AML-193 (cell line): ENCODE measurements at places on chromosomes 2 and 18.

DNA sequence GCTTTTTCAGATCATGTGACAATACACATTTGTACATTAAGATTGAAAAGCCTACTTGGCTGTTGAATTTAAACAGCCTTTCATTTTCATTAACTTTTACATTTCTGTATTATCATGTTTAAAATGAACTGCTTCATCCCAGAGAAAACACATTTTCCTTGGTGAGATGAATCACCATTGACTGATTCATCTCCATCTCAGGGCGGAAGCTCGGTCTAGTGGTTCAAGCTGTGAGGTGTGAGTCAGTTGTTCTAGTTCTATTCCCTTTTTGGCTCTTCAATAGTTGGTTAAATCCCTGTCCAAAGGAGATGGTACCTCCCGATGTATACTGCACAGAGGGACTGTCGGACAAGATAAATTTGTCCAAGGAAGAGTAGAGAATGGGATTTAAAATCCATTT, 189.7 kb downstream of the ADCYAP1 start:
- DNase-seq = no peak

GRCh38 chr2:47019961-47020681, 104.5 kb upstream of the MCFD2 start:
- no peak for DNase-seq

GRCh38 chr2:235005603-235006259, 53.9 kb downstream of the SH3BP4 start:
- no peak for DNase-seq

- DNase-seq = no peak
Measured at GRCh38 chr2:59588286-59588685, 965.2 kb downstream of the BCL11A start.

- DNase-seq = no peak
Measured at GRCh38 chr2:110747522-110748488, 15.4 kb downstream of the ACOXL start.

DNA sequence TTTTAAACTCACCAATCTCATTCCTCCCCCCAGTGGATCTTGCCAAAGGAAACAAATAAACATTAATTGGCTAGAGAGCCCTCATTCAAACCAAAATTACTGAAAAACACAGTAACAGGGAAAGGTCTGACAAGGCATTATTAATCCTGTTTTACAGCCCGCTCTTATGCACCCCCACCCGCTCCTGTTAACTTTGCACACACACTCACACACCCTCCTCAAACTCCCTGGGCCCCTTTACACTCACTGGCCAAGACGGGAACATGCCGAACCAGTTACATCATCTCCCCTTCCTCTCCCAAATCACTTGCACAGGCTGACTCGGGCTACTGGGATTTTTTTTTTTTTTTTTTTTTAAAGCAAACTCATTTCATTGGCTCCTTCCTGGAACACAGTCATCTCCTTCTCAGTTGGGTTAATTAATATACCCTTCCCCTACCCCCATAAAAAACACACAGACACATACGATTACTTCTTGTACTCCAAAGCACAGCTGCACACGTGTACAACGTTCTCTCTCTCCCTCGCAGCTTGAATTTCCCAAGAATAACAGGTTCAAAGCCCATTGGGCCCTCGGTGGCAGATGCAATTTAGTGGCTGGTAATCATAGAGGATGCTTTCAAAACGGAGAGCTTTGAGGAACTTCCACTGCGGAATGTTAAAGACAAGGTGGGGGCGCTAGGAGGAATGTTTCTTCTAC, 31.8 kb downstream of the KLF7 start:
- no peak for DNase-seq

DNA sequence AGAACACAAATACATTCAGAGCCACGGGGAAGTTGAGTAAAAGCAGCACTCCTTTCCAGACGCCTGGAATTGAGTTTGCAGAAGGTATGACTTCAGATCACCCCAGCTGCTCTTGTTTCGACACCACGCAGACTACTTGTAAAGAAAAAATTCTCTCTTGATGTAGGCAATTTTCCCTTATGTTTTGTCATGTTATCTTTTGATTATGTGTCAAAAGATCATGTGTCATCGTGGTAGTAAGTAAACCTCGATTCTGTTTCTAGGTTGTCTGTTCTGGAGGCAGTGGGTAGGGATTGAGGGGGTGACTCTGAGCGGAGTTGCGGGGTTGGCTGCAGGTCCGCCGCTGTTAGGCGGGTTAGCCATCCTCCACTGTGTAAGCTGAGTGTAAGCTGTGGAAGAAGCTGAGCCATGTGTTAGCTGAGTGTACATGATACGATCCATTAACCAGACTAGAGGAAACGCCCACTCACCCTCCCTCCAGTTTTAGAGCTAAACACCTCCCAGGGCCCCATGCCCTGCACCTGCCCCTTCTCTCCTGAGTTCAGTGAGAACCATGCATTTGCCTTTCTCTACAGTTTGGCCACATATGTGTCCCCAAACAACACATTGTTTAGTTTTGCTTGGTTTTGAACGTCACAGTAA, 181.8 kb downstream of the SNTG2 start:
- DNase-seq = no peak

DNA sequence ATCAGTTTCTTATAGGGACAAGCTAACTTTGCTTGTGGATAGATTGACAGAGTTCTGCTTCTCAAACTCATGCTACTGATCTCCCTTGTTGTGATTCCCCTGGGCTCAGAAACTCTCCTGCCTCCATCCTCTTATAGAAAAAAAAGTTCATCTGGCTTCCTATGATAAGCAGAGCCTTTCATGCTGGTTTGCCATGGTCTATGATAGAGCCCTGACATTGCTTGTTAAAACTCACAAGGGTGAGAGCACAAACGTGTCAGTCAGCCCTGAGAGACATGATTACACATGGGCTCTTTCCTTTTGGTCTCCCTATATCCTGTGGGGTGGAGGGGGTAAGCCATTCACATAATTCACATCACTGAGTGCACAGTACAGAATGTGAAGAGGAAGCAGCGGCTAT, 121.8 kb downstream of the TDRD15 start:
- DNase-seq = no peak

GRCh38 chr18:62242955-62243354, 55.9 kb downstream of the RELCH start:
- no peak for DNase-seq

DNA sequence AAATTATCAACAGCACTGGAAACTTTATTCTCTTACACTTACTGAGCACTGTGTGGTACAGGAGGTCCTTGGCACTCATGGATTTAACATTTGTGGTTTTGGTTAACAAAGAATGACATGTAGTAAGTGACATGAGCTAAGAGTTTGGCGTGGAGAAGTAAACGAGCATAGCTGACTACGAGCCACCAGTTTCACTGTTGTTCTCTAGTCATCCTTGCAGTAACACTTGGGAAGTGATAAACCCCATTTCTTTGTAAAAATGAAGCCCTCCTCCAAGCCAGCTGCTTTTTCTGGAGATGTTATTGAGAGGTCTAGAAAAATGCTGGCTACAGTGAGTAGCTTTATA, 32.7 kb downstream of the QPCT start:
- DNase-seq = no peak

- no peak for DNase-seq
Measured at GRCh38 chr2:211113334-211114175, 557.2 kb downstream of the CPS1 start.
